ENCODE measurements at places on chromosomes 4 and X.

- peak; percentile 5 for DNase-seq
Observed at GRCh38 chr4:76772498-76773106, 125.3 kb downstream of the SOWAHB start.

- no peak for DNase-seq
Observed at GRCh38 chr4:76799140-76799539, 98.8 kb downstream of the SOWAHB start.

DNA sequence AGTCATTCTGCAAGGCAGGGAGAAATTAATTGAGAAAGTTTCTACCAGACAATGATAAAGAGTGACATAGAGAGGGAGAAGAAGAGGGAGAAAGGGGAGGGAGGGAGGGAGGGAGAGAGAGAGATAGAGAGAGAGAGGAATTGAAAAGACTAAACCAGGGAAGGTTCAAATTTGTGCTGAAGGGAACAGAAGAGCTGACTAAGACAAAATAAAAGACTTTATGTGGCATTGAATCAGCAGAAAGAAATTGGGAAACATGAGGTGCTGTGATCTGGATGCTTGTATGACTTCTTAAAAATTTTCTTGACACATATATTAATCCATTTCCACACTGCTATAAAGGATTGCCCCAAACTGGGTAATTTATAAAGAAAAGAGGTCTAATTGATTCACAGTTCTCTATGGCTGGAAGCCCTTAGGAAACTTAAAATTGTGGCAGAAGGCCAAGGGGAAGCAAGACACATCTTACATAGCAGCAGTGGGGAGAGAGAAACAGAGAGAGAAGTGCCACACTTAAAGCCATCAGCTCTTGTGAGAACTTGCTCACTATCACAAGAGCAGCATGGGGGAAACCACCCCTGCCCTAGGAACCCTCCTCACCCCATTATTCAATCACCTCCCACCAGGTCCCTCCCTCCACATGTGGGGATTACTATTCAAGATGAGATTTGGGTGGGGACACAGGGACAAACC, 13.5 kb upstream of the CXCL6 start:
- DNase-seq, result peak; percentile 64

DNA sequence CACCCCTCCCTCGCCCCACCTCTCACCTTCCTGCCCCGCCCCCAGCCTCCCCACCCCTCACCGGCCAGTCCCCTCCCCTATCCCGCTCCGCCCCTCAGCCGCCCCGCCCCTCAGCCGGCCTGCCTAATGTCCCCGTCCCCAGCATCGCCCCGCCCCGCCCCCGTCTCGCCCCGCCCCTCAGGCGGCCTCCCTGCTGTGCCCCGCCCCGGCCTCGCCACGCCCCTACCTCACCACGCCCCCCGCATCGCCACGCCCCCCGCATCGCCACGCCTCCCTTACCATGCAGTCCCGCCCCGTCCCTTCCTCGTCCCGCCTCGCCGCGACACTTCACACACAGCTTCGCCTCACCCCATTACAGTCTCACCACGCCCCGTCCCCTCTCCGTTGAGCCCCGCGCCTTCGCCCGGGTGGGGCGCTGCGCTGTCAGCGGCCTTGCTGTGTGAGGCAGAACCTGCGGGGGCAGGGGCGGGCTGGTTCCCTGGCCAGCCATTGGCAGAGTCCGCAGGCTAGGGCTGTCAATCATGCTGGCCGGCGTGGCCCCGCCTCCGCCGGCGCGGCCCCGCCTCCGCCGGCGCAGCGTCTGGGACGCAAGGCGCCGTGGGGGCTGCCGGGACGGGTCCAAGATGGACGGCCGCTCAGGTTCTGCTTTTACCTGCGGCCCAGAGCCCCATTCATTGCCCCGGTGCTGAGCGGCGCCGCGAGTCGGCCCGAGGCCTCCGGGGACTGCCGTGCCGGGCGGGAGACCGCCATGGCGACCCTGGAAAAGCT, at the start of the genes HTT and HTT-AS:
Gene HTT (plus strand): TSS at position 604 of the 768 bp plus-strand sequence. CDS start 145 bp downstream, at position 749.
Gene HTT-AS (minus strand): TSS at position 461 of the 768 bp plus-strand sequence.
- DNase-seq, result peak; percentile 98

- DNase-seq, result no peak
Observed at GRCh38 chr4:61489927-61490326, 289.8 kb downstream of the ADGRL3 start.

DNA sequence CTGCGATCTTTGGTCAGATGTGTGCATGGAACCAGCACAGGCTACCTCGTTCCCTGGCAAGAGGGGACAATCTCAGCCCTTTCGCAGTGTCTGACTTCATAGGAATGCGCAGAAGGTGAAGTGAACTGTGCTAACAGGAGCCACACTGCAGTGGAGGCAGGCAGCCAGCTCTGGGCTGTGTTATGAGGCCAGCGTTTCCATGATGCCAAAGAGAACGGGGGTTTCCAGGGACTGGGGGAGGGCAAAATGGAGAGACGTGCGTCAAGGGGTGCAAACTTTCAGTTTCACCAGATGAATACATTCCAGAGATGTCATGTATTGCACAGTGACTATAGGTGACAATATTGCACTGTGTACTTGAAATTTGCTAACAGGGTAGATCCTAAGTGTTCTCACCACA, 30.4 kb downstream of the CLDN34 start:
- no peak for DNase-seq

- no peak for DNase-seq
Observed at GRCh38 chr4:24103434-24104157, 213.7 kb upstream of the PPARGC1A start.

- DNase-seq, result peak; percentile 29
Observed at GRCh38 chrX:7170898-7171297, 22.9 kb upstream of the PUDP start.

- no peak for DNase-seq
Observed at GRCh38 chr4:162485486-162485885, 321.7 kb upstream of the FSTL5 start.

DNA sequence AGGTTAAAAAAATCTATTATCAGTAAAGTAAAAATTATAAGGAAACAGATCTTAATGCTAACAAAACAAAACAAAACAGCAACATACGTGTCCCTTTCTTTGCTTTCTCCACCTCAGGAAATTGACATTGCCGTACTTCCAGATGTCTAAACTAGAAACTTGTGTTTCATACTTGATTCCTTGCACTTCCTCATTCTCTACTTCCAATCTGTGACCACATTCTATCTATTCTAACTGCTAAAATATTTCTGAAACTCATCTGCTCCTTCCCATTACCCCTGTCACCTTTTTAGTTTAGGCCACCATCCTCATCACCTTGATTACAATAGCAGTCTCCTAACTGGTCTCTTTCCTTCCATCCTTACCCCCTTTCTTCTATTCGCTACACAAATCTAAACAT, 22.5 kb upstream of the RPA4 start:
- DNase-seq, result no peak

- DNase-seq, result no peak
Observed at GRCh38 chrX:65750674-65751469, 83.4 kb downstream of the MSN start.

DNA sequence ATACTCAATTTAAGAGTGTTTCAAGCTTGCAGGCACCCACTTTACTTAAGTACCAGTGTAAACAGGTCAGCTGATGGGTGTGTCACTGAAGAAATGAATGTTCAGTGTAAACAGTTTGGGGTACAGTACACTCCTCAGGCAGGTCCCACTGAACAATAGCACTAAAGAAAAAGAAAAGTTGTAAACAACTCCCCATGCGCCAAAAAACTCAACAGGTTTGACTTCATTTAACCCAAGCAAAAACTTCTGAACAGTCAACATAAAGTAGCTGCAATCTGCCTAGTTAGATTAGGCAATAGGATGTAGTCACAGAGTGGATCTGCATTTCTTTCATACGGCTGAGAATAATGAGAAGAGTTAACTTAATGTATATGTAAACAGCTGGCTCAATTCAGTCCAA, 93.2 kb downstream of the FAM13A start:
- DNase-seq, result no peak

DNA sequence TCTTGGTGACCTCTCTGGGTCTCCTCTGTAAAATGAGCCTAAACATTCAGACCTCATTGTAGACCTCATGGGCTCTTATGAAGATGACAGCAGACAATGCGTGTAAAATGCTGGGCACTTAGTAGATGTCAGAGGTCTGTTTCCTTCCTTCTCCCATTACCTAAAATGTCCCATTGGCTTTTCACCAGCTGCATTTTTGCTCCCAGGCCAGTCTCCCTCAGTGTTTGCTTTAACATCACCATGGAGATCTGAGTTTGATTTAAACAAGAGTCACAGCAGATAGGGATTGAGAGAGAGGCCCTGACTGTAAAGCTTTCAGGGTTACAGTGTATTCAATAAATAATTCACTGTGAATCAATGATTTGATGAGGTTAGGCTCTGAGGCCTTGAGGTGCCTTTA, 24.3 kb downstream of the PSAPL1 start:
- DNase-seq, result no peak

GRCh38 chr4:180512801-180513475, 1730.3 kb upstream of the TENM3 start:
- DNase-seq, result no peak

DNA sequence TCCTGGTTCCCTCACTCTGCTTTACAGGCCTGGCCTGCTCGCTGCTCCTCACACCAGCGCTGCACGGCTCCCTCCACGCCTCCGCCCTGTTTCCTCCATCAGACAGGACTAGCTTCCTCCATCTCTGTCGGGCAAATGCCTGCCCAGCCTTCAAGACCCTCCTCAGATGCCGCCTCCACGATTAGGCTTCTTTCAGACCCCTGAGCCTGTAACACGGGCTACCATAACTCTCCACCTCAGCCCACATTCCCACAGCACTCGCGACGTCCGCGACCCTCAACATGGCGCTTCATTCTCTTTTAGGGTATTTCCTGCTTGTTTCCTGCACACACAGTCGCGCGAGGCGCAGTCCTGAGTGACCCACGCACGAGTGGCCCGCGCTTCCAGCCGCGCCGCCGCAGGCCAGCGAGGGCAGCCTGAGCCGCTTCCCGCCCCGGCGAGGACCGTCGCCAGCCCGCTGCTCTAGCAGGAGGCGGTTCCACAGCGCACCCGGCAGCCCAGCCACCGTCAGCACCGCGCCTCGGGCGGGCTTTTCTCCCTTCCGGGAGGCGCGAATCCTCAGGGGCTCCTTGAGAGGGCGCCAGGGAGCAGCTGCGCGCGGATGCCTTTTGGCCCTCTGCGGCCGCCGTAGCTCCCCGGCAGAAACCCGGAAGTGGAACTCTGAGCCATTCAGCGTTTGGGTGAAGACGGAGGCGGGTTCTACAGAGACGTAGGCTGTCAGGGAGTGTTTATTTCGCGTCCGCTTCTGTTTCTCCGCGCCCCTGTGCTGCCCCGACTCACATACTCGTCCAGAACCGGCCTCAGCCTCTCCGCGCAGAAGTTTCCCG, at the start of gene FRG1:
Gene FRG1 (plus strand): TSS at position 695 of the 827 bp plus-strand sequence. CDS start 138 bp downstream, outside the sequence.
- DNase-seq, result peak; percentile 98

- peak; percentile 65 for DNase-seq
Observed at GRCh38 chr4:46975812-46976553, 17.4 kb downstream of the GABRA4 start.

DNA sequence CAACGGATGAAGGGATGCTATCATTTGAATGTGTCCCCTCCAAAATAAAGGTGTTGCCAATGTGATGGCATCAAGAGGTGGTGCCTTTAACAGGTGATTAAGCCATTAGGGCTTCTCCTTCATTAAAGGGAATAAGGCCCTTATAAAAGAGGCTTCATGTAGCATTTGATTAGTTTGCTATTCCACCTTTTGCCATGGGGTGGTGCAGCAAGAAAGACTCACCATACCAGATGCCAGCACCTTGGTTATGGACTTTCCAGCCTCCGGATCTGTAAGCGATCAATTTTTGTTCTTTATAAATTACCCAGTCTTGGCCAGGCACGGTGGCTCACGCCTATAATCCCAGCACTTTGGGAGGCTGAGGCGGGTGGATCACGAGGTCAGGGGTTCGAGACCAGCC, 7.9 kb upstream of the SLC25A43 start:
- DNase-seq, result peak; percentile 28

- no peak for DNase-seq
Observed at GRCh38 chrX:136754651-136755050, 26.1 kb downstream of the ARHGEF6 start.

GRCh38 chr4:152983774-152984411, 47.8 kb downstream of the FHDC1 start:
- DNase-seq, result no peak

DNA sequence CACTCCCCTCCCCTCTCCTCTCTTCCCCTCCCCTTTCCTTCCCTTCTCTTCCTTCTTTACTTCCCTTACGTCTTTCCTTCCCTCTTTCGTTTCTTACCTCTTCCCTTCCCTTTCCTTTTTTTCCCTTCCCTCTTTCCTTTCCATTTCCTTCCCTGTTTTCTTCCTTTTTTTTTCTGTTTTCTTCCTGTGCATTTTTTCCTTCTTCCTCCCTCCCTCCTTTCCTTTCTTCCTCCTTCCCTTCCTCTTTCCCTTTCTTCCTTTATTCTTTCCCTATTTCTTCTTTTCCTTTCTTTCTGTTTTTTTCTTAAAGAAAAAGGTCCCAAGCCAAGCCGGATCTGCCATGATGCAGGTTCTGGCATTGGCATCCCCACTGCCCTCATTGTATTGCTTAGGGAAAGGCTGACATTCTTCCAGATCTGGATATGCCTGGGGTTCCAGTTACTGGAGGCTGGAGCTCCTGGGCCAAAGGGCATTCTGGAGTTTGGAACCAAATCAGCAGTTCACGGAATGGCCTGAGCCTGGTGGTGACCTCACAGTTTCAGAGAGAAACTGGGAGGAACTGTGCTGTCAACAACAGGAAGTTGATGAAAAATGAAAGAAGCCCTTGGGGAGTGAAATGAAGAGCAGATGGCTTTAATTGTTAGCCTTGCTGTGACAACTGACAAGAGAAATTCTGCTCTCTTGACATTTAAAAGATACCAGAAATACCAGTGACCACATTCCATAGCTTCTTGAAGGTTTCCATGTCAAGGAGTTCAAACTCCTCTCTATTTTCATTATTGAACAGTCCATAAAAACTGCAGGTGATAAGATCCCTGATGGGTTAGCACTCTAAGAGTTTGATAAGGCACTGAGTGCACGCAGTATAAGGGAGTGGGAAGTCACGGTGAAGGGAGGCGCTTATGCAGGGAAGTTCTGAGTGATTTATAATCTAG, 622.1 kb downstream of the SPRY1 start:
- DNase-seq, result peak; percentile 71

DNA sequence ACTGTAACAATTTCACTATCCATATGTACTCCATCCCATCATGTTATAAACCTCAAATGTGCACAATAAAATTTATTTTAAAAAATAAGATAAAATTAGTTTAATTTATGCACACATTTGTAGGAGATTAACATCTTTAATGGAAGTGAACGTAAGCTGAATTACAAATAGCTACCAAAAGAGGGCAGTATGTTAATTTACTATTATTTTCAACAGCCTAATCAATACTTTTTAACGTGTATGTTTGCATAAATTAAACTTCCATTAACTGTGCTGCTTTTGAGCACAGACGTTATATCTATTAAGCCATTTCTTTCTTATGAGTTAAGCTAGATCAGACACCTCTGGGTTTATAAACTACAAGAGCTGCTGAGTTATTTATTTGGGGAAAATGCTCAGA, 56.5 kb upstream of the PHKA2 start:
- DNase-seq, result peak; percentile 22

GRCh38 chr4:80199004-80199560, 1.8 kb downstream of the PRDM8 start:
- DNase-seq, result no peak

Data from suppressor macrophage treated with lipopolysaccharide for 1 hour (primary cell).